ENCODE measurements at places on chromosomes 1 and 21. TPM values are rescaled to one million over a fixed set of nuclear protein-coding genes. Genes with fewer than 3 reads are reported as not detected.

Gene CHIT1
- total RNA-seq, result not detected

- DNase-seq, result no peak
Measured at GRCh38 chr1:91281782-91282181, 122.9 kb downstream of the HFM1 start.

- DNase-seq, result no peak
Measured at GRCh38 chr1:244052016-244052727, 1.1 kb downstream of the ZBTB18 start.

Gene FMO5
- total RNA-seq, result 1.3 TPM

GRCh38 chr1:198185146-198185545, 28.3 kb downstream of the NEK7 start:
- no peak for DNase-seq
